ENCODE measurements at places on chromosomes 4 and X.

GRCh38 chrX:13087322-13088155 lies 43.1 kb upstream of the FAM9C start:
- DNase-seq, result no peak

DNA sequence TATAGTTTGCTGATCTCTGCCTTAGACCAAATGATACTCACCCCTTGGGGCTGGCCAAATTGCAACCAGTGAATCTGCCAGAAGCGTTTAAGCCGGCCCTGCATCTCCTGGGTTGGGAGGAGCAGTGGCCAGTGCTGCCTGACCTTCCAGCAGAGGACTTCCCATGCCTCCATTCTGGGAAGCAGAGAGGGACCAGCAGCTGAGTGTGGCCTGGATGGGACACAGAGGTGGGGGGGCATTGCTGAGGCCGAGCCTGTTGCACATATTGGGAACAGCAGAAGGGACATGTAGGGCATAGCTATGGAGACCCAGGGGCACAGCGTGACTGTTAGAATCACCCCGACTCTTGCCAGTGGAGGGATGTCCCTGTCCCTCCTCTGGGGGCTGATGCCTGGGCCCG lies 93.3 kb downstream of the CPZ start:
- no peak for DNase-seq

- no peak for DNase-seq
These were observed 59.2 kb upstream of the LEF1 start for GRCh38 chr4:108227923-108228322.

DNA sequence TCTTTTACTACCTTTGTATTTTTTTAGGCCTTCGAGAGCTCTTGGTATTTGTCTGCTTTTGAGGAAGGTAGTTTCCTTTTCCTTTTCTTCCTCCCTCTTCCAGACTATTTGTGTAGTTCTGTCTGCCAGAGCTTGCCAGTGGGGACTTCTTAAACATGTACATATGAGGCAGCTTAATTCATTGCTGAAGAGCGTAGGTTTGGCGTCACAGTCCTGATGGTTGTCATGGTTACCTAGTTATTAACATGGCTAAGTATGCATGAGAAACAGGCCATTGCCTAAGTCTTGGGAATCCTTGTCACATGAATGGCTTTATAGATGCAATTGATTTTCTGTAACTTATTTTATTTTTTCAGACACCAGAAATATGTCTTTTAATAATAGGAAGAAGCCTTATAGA lies 48.5 kb upstream of the ARMCX2 start:
- no peak for DNase-seq

GRCh38 chr4:5809216-5809776 lies 83.6 kb downstream of the CRMP1 start:
- no peak for DNase-seq

GRCh38 chr4:69617083-69617694 lies 22.3 kb downstream of the UGT2A2 start:
- peak; percentile 40 for DNase-seq

DNA sequence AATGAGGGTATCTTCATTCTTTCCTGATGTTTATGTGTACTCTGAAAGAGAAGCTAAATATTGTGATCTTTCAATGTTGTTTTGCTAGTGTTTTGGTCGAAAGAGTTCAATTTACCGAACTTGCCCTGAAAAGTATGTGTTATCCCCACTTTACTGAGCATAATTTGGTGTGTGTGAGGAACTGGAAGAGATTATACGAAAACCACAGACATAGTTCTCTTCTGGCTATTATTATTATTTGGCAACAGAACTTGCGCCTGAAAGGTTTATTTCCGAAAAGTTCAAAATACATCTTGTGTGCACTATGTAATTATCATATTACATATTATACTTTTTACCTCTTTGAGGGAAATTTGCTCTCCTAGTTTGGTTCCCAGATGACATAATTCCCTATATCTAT lies 232.5 kb upstream of the INTU start:
- no peak for DNase-seq

- no peak for DNase-seq
These were observed 18.4 kb upstream of the SORBS2 start for GRCh38 chr4:185830263-185830994.

DNA sequence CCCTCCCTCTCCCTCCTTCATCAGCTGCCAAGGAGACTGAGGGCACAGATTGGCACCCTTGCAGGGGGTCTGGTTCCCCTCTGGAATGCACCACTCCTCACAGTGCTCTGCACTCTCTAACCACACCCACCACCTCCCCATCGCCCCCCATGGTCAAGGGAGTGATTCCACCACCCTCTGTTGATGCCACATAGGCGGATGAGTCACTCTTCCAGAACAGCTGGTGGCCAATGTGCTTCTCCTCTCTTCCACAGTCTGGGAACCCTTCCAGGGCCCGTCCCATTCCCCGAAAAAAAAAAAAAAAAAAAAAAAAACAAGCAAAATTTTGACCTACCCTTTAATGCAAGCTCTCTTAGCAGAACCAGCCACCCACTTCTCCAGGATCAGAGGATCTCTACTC lies 341.3 kb upstream of the KLF3 start:
- DNase-seq, result no peak

DNA sequence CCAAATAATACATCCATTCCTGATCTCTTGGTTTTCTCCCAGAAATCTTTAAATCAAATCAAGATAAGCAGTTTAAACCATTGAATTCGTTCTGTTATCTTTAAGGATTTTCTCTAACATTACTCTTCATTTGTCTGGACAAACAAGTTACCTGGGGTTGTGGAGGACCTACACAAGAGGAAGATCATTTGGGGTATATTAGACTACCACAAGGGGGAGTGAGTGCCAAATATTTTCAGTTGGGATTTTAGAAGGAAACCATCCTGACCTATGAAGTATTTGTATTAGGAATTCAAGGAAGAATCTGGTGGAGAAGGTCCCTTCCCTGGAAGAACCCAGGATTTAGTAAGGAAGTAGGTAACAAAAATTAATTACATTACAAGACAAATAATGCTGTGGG lies 12.0 kb upstream of the DCHS2 start:
- peak; percentile 37 for DNase-seq

- DNase-seq, result no peak
These were observed 1.2 kb downstream of the RAP1GDS1 start for GRCh38 chr4:98262431-98262830.

DNA sequence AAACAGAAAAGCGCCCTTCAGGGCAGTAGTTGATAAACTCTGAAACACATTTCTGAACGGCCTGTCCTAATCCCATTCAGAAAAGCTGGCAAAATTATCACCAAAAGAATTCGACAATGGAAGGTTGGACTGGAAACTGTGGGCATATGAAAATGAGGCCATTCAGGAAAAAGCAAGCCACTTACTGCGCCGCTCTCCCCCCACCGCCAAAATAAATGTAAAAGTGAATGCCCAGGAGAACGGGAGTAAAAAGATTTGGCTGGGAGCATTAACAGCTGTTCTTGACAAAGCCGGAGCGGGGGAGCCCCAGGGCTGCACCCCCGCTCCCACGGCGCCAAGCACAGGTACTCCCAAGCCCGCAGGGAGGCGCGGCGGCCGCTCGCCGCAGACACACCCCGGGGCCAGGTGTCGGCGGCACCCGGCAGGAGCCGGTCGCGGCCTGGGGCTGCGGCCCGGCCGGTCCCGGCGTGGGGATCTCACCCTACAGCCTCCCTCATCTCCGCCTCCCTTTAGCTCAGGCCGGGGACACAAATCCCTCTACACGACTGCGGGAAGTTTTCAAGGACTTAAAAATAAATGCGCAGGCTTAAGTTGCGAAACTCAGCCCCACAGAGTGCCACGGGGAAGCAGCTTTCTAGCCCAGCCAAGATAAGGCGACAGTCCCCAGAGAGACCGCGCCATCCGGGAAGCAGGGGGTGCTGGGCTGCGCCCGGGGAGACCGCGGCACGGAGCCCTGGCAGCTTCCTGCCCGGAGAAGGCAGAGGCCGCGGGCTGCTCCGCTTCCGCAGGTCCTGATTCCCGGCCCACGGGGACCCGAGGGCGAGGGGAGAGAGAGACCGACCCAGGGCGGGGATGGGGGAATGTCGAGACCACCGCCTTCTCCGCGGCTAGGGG lies 593 bp downstream of the SH3RF1 start:
- DNase-seq, result no peak

DNA sequence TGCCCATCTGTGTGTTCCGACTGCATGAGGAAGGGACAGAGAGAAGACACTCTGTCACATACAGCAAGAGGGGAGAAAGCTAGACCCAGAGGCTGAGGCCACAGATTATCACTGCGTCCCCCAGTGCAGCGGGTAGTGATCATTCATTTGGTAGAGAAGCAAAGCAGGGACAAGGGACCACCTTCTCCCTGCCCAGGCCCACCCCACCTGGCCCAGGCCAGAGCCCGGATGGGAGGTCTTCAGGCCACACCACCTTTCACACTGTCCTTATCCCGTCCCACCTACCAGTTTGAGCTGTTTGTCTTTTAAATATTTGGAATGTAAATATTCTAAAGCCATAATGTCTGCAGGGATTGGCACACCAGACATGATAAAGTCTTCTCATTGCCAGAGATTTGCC lies 10.6 kb downstream of the TNIP2 start:
- DNase-seq, result no peak

- no peak for DNase-seq
These were observed 442.9 kb downstream of the MID1IP1 start for GRCh38 chrX:39244147-39244546.

DNA sequence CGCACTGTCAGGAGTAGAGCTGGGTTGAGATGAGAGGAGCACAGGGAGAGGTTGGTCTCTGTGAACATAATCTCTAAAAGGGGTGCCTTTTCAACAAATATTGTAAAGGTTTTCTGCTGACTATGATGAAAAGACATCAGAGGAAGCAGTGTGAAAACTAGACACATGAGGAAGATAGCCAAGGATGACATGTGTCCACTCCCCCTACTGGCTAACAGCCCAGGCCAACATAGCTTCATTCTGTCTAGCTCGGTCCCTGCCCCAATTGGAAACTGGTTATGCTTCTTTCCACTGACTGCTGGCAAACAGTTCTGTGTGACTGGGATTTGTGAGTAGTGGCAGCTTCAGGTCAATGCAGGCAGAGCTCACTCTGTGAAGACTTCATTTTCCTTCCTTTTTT lies 115.4 kb upstream of the ESX1 start:
- DNase-seq, result peak; percentile 6

- no peak for DNase-seq
These were observed 21.8 kb upstream of the CAMK2D start for GRCh38 chr4:113783289-113783688.

DNA sequence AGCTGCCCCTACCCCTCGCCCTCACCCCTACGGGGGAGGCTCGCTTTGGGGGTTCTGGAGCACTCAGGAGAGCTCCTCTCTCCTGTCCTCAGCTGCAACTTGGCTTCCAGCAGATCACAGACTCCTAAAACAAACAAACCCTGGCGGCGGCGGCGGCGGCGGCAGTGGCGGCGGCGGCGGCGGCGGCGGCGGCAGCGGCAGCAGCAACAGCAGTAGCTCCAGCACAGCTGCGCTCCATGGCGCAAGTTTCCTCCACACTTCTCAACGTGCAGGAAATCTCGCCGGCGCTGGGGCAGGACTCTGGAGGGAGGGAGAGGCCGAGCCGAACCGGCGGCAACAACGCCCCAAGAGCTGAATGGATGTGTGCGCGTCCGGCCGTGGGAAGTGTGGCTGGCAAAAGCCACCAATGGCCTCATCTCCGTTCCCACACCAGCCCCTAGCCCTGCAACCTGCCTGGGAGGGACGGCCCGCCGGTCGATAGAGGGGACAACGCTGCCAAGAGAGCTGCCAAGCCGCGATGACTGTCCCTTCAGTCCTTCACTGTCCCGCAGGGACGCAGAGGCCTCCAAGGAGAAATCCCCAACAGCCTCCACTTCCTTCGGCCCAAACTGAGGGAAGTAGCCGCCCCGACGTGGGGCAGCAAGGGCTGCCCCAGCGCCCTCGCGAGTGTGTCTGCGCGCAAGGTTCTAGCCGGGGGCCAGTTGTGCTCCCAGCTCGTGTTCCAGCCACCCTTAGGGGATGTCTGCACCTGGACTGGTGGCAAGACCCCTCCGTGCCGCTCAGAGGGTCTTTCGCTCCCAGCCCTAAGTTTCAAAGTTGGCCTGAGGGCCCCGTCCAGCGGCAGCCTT lies 775 bp downstream of the SHROOM4 start:
- no peak for DNase-seq

DNA sequence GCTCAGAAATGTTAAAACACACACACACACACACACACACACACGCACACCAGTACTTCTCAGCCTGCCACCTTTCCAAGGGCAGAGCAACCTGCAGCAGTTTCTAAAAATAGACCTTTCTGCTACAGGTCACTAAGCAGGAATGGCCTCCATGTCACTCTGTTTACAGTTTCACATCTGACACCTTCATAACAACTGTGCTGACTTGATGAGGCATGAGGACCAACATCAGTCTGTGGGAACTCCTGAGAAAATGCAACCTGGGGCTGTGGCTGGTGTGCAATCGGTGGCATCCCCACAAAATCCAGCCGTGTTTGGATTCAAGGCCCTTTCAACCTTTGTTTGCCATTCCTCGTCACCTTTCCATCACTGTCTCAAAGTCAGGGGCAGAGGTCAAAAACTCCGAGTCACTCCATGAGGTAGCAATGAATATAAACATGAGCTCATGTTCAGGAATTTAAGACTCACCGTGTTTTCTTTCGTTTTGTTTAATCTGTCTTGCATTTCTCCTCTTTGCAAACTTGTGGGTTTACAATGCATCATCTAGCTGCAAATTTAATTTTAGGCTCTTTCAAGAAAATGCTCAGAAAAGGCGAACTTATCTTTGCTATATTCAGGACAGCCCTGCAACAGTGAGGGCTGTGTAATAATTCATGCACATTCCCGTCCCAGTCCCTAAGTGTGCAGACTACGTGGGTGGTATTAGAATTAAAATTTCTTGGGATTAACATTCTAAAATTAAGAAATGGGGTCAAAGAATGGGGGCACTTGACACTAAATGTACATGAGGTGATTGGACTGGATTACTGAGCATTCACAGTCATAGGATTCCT lies 135.3 kb downstream of the SHROOM3 start:
- peak; percentile 90 for DNase-seq
